ENCODE measurements at places on chromosomes 13 and 19. TPM values are rescaled to one million over a fixed set of nuclear protein-coding genes. Genes with fewer than 3 reads are reported as not detected.

- no peak for DNase-seq
Observed at GRCh38 chr13:48675247-48675646, 21.5 kb downstream of the CYSLTR2 start.

DNA sequence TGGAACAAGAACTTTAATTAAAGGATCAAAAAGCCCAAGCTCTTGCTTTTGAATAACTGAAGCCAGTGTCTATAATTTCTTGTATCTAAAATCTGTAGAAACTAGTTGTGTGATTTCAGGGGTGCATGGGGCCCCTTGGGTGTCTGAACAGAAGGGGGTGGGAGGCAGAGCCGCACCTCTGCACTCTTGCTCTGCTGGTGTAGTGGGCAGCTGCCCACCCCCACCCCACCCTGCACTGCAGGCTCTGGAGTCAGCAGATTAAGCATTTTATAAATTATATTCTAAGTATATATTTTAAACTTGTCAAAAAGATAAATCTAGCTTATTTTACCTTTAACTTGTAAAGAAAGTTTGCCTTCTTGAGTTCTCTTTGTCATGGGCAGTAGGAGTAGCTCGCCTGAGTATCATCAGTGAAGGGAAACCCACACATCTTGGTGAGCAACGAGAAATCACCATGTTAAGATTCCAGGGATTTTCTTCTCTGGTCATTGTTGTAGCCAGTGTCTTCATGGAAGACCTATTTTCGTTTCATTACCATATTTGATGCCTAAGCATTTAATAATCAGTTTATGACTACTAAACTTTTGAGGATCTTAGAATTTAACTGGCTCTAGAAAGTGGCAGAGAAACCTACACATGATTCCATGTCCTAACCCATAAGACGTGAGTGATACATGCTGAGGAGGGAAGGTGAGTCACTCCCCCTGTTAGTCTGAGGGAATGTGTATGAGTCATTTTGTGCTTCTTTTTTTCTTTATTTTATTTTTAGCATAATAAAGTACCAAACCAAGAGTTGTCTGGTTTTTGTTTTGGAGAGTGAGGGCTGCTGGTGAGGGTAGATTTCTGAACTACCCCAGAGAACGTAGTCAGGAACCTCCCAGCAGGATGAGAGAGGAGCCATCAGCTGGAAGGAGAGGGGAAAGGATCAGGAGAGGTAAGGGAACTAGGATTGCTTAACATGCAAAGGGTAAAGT lies 7.7 kb downstream of the UBE2L5 start:
- DNase-seq: no peak

GRCh38 chr19:57047743-57048142 lies 72.0 kb upstream of the USP29 start:
- no peak for DNase-seq

DNA sequence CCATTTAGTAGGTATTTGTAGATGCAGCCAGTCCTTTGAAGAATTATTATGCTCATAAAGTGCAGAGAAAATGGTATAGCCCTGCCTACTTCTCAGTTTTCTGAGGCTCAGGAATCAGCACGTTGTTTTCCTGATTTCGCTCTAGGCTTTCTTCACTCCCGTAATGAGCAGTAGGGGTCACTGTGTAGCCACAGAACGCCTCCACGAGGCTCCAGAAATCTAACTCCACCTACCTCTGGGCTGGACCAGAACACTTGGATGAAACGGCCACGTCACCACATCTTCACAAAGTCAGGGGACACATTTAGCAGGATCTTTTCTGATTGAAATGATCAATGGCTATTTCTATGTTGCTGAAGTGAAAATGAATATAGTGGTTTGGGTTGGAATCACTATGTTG lies 49.8 kb upstream of the GTF3A start:
- peak; percentile 74 for DNase-seq

DNA sequence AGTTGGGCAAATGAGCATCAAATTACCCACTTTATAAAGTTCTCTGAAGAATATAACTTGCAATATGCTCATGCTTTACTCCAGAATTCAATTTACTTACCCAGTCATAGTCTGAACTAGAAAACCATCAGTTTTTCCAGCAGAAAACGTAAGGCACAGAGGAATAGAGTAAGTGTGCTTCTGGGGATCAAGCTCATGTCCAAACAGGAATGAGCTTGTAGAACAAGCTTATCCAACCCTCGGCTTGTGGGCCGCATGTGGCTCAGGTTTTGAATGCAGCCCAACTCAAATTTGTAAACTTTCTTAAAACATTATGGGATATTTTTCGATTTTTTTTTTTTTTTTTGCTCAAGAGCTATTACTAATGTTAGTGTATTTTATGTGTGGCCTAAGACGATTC lies 308.5 kb upstream of the KLF12 start:
- DNase-seq: no peak

GRCh38 chr19:18440415-18440877 lies 2.5 kb upstream of the ISYNA1 start:
- no peak for DNase-seq

- no peak for DNase-seq
Observed at GRCh38 chr13:40340368-40341095, 325.9 kb downstream of the FOXO1 start.

- DNase-seq: peak; percentile 58
Observed at GRCh38 chr13:26707122-26708006, 53.2 kb downstream of the GPR12 start.

GRCh38 chr19:48448563-48448962 lies 2.8 kb downstream of the GRWD1 start:
- DNase-seq: no peak

DNA sequence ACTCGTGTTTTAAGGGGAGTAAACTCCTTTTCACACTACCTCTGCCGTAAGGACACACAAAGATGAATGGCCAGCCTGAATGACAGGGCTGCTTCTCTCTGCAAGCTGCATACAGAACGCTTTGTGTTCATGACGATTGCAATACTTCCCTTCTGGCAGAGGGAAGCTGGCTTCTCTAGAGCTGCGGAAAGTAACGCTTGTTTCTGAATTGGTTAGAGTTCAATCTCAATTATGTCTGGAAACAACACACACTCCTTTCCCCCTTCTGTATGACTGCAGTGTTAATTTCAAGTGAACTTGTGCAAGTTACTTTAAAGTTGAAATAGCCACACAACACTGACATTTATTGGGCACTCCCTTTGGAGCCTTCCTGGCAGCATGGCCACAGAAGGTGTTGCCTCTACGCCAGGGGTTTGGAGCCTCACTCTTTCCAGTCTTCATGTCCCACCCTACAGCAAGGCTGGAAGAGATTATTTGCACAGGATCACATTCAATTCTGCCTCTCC lies 242.6 kb downstream of the NDFIP2 start:
- no peak for DNase-seq

IGSF23 gene
- not detected for total RNA-seq

ADGRE3 gene
- not detected for total RNA-seq

TMEM190 gene
- total RNA-seq: not detected

RNF113B gene
- not detected for total RNA-seq

CALR3 gene
- total RNA-seq: not detected

Data from ureter (tissue), 1 donor.